LoVo (cell line): ENCODE measurements at places on chromosomes 3 and 15.
A peak's percentile ranks its signal among the peaks of the same experiment; 100 is the strongest.

GRCh38 chr15:85406916-85407315 lies 26.5 kb downstream of the AKAP13 start:
- DNase-seq = no peak

DNA sequence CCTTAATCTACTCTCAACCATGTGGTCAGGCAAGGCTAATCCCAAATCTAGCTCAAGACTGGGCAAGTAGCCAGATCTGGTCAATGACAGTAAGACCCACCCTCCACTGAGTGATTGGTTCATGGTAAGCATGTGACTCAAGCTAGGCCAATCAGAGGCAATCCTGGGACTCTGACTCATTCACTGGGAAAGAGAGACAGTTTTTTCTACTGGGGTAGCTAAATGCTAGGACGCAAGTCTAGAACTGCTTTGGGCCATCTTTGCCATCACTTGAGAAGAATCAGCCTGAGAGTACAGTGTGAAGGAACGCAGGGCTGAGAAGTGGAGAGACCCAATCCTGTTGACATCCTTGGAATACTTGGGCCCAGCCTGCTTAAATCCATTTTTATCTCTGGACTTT lies 9.4 kb upstream of the RAD18 start:
- no peak for DNase-seq

GRCh38 chr15:37370941-37371340 lies 270.6 kb upstream of the MEIS2 start:
- DNase-seq = no peak

DNA sequence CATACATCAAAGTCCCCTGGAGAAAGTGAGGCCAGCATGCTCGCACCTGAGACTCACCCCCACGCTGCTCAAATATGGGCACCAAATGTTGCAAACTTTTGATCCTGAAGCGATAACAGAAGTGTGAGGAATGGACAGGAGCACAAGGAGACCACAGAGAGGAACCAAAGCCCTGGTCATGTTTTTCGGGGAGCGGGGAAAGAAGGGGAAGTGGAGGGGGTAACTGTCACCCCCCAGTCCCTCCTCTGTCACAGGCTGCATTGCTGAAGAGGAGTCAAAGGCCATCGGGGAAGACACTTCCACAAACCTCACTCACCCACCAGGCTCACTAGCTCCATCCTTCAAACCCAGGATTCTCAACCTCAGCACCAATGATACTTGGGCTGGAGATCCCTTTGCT lies 182.4 kb downstream of the UACA start:
- DNase-seq = no peak

- no peak for DNase-seq
Measured at GRCh38 chr3:126556637-126557414, 1.9 kb downstream of the C3orf22 start.

DNA sequence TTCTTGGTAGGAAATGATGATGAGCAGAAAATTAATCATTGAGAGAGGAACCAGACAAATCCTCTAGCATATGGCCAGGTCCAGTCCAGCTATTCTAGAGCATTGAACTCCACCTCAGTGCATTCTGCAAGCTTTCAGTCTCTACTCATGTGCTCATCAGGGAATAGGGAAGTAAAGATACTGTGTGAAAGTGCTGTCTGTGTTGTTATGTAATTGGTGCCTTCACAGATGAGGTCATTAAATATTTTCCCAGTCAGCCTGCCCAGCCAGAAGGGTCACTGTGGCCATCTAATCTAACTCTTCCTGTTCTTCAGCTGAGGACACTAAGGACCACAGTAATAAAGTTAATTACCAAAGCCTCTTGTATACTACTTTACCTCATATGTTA lies 28.2 kb downstream of the C3orf62 start:
- DNase-seq = no peak

- no peak for DNase-seq
Measured at GRCh38 chr3:23112491-23112890, 90.6 kb upstream of the UBE2E2 start.

GRCh38 chr15:31457631-31458526 lies 131.2 kb downstream of the KLF13 start:
- DNase-seq = no peak

- DNase-seq = no peak
Measured at GRCh38 chr3:55579496-55579895, 92.4 kb upstream of the WNT5A start.

DNA sequence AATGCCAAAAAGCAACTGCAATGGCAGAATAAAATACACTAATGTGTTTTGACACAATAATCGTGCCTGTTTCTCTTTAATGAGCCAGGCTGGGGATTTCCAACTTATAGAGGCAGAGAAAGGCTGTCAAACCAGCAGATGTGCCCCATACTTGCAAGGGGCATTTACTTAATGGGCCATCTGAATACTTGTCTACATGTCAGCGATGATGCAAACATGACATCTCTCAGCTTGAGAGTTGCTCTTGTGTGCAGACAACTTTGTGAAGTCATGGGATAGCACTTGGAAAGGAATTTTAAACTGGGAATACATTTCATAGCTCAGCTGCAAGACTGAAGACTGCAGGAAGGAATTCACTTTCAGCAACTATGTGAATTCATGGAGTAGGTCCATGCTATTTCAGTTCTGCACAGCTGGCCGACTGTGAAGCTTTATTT lies 127.4 kb upstream of the ADAMTS9 start:
- no peak for DNase-seq

DNA sequence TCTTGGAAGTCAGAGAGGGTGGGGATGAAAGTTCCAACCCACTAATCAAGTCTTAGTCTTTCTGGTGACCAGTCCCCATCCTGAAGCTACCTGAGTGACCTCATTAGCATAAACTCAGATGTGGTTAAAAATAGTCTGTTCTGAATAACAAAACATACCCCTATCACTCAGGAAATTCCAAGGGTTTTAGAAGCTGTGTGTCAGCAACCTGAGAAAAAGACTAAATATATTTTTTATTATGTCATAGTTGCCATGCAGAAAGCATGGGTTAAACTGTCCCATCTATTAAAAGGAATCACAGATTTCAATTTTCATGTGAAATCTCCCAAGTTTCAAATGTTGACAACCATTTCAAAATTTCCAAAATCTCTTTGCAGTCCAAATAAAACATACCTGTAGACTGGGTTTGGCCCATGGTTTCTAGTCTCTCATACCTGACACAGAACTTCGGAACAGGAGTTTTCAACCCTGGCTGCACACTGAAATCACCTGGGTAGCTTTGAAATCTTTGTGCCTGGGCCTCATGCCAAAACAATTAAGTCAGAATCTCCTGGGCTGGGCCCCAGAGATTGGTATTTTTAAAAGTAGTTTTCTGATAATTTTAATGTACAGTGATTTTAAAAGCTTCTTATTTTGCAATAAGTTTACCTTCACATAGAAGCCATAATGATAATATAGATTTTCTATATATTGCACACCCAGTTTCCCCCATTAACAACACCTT lies 476.3 kb downstream of the RBMS3 start:
- DNase-seq = peak; percentile 6
